ENCODE measurements at places on chromosomes 1 and 21.

- DNase-seq: no peak
Measured at GRCh38 chr1:24058671-24059455, 53.1 kb downstream of the MYOM3 start.

DNA sequence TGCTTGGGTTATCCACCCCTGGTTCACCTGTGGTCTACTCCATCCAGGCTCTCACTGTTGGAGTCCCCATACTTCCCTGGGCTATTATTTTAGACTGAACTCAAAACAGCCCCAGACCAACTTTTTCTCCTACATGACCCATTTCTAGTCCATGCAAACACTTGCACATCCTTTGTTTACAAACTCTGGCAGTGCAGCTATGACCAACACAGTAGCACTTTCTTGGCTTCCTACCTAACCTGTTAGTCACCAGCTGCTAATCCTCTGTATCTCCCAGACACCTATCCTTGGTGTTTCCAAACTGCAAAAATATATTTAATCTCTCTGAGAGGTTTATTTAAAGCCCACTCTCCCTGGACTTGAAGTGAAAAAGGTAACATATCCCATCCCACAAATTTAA lies 90.8 kb downstream of the DDAH1 start:
- no peak for DNase-seq

DNA sequence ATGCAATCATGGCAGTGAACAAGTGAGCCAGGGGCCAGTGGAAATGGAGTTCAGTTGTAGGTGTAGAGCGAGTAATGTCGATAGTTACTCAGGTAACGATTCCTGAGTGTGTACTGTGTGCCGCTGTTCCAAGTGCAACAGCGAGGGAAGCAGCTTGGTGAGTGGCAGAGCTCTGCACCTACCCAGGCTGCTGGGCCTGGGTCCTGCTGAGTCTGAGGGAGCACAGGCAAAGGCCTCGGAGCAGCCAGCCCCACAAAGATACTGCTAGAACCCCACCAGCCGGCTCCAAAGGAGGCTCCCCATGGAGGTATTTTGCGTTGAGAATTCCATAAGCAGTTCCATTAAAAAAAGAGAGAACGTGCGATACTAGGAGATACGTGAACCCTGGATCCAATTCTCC lies 23.2 kb downstream of the PARP1 start:
- DNase-seq: no peak

- DNase-seq: no peak
Measured at GRCh38 chr1:201406831-201407406, 7.8 kb upstream of the LAD1 start.

DNA sequence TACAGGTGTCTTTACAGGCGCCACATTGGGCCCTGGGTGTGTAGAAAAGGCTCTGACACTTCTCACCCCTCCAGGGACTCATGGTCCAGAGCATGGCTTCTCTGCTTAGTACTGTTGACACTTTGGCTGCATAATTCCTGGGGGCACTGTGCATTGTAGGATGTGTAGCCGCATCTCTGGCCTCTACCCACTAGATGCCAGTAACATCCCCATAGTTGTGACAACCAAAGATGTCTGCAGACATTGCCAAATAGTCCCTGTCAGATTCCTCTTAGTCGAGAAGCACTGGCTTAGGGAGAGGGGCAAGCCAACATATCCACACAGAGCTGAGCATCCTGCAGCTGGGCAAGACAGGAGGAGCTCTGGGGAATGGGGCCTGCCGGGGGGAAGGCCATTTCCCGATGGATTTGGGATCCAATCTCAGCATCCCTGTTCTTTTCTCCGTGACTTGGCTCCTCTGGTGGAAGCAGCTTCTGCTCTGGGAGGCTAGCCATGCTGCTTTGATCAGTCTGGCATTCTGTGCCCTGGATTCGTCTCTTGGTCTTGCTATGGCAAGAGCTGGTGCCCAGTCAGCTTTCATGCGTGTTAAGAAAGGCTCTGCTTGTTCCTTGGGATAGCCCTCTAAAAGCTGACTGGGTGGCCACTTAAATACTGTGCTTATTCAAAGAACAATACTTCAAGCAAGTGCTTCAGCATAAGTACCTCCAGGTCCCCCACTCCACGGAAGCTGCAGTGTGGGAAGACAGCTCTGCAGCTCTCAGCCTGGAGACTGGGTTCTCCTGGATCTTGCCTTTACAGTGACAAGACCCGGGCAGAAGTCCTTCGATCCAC lies 38.3 kb upstream of the SCMH1 start:
- DNase-seq: no peak

- no peak for DNase-seq
Measured at GRCh38 chr1:154466921-154467417, 35.0 kb upstream of the TDRD10 start.

DNA sequence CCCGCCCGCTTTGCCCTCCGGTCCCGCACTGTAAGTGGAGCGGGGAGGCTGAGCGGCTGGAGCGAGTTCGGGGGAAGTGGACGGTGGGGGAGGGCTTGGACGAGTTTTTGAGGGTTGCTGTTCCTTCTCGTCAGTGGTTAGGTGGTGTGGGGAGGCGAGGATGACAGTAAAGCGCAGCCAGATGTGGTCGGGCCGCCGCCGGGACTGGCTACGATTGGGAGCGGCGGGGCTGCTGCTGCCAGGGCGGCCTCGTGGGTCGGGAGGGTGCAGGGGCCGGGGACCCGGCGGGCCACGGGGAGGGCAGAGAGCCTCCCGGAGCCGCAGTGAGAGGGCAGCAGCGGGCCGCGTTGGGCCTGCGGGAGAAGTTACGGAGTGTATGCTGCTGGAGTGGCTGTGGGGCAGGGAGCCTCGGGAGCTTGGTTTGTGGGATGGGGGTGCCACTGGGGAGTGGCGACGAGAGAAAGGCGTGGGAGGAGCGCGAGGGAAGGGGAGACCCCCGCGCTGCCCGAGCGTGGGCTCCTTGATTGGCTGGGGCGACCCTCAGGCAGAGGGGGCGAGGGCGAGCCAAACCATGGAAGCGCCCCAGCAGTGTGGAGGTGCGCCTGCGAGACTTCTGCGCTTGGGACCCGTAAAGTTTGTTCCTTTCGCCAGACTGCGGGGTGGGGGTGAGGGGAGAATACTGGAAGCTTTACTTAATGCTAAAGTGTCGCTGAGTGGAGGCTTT lies 2.1 kb downstream of the ADGRL2 start:
- DNase-seq: no peak

GRCh38 chr1:204587621-204588020 lies 71.4 kb downstream of the MDM4 start:
- no peak for DNase-seq

GRCh38 chr1:11761988-11762406 lies at the start of gene C1orf167:
Gene C1orf167, plus strand, starts transcription at chr1:11762193. Its CDS starts 2,208 bp downstream, at chr1:11764401.
- peak; percentile 68 for DNase-seq

- DNase-seq: no peak
Measured at GRCh38 chr1:24966121-24966723, 36.1 kb upstream of the RUNX3 start.

DNA sequence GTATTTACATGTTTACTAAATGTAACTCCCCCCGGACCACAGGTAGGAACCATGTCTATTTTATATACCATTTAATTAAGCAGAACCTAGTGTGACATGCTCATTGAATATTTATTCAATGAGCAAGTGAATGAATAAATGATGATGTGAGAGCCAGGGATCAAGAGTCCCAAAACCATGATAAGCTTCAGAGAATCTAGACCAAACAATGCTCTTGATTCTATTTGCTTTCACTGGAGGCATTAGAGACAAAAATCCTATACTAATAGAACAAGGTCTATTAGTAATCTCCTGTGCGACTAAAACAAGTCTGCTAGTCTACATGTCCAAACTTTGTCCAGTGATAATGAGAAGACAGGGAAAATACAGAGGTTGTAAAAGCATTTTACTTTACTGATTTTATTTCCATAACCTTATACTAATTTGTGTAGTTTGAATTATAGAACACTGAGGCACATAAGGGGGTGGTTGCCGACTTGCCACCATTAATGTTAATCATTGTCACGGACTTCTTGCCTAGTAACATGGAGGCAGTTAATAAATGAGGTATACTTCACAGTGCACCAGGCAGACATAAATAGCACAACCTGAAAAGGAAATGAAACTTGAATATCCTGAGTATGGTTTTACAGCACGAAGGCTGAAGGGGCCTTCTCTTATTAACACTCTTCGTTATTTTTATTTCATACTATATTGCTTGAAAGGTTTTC lies 69.8 kb downstream of the TBX15 start:
- no peak for DNase-seq

DNA sequence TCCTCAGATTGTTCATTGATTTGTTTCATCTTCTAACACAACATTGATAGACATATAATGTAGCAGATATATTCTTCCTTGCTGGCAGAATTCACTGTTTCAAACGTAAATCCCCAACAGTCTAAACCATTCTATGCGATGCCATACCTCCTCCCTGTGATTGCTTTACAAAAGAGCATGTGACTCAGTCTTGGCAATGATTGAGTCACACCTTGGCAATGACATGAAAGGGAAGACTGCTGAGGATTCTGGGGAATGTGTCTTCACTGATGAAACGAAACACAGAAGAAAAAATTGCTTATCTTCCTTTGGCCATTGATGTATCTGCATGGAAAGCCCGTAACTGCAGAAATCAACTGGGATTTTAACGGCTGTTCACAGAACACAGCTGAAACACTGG lies 409.6 kb upstream of the ZRANB2 start:
- no peak for DNase-seq

DNA sequence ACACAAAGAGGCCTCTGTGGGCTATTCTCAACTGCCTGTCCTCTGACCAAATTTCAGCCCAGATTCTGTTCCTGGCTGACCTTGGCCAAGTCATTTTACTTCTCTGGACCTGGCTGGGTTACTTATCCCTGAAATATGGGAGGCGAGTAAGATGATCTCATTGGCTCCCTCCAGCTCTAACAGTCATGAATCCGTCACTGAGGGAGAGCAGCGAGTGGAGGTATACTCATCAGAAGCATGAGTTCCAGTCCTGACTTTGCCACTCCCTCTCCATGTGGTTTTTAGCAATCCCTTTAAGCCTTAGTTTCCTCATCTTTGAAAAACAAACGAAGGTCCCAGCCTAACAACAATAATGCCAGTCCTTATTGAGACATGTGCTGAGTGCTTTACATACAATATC lies 63.5 kb downstream of the CCDC185 start:
- no peak for DNase-seq

Measured in T47D (cell line).